ENCODE measurements at places on chromosomes 13 and 19.

DNA sequence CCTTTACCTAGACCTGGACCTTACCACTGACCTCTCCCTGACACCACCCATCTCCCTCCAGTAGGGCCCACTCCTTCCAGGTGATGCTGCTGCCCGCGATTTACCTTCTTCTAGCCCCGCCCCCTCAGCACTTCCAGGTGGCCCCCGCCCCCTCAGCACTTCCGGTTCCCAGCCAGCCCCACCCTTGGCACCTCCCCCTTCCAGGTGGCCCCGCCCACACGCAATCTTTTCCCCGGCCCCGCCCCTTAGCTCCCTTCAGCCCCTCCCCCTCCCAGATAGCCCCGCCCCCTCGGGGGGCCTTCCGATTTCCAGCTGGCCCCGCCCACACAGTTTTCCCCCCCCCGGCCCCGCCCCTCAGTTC is 586 bp downstream of the LIG1 start:
- DNase-seq: no peak

- no peak for DNase-seq
Measured at GRCh38 chr19:48284896-48285295, 15.0 kb downstream of the ZNF114 start.

DNA sequence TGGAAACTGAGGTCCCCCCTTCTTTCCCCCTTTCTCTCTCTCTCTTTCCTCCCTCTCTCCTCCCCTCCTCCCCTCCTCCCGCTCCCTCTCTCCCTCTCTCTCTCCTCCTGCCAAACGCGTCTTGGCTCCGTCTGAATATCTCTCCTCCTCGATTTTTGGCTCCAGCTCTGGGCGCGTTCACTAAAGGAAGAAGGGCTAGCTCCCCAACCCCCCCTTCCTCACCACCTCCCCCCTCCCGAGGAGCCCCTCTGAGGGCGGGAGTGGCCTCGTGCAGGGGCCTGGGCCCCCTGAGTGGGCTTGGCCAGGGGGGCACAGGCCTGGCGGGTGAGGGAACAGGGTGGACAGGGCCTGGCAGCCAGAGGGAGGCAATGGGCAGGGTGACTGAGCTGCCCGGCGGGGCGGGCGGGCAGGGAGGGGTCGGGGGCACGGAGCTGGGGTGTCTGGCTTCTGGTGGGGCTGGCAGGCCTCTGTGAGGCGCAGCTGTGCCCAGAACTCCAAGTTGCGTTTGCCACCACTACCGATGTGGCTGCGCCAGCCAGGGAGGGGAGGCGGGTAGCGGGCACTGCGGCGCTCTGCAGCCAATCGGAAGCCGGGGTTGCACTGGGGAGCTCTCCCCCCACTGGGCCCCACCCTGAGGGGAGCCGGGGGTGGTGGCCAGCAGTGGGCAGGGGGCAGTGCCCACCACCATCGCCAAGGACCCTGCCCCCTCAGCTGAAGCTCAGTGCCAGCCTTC is 7.1 kb downstream of the NFIX start:
- DNase-seq: no peak

DNA sequence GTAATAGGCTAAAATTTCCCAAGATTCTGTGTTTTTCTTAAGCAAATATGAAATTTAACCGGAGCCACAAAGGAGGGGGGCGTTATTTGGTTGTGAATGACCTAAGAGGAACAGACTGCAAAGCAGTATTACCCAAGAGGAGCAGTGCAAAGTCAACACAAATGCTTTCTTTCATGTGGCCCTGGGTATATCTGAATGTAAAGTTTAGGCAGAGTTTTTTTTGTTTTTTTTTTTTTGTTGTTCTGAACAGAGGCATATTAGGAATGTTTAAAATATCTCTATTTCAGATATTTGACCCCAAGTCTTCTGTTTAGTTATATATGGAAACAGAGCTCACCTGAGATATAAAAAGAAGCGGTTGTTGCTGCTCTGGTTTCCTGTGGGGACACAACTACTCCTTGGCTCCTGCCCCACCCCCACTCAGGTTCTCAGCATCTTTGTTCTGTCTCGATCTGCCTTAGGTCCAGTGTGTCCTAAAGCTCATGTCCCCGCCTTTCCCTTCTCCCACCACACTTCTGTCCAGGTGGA is 220.7 kb downstream of the RFC3 start:
- no peak for DNase-seq

- no peak for DNase-seq
Measured at GRCh38 chr13:43110658-43111057, 87.3 kb downstream of the DNAJC15 start.

- DNase-seq: no peak
Measured at GRCh38 chr19:7970716-7971448, 27.4 kb upstream of the TIMM44 start.

DNA sequence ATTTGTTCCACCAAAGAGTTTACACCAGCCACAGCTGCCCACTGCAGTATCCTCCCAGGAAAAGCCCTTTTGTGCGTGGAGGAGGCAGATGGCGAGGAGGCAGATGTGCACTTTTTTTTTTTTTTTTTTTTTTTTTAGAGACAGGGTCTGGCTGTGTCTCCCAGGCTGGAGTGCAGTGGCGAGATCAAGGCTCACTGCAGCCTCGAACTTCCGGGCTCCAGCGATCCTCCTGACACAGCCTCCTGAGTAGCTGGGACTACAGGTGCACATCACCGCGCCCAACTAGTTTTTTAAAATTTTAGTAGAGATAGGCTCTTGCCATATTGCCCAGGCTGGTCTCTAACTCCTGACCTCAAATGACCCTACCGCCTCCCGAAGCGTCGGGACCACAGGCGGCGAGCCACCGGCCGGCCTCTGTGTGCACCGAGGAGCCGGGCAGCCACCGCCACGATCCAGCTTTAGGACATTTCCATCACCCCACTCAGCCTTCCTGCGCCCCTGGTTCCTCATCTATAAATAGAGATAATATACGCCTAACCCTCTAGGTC is 563 bp upstream of the PDCD5 start:
- DNase-seq: no peak

GRCh38 chr13:102771298-102772041 is 2.1 kb downstream of the TEX30 start:
- DNase-seq: no peak

- no peak for DNase-seq
Measured at GRCh38 chr19:34327851-34328250, 37.1 kb upstream of the GPI start.

DNA sequence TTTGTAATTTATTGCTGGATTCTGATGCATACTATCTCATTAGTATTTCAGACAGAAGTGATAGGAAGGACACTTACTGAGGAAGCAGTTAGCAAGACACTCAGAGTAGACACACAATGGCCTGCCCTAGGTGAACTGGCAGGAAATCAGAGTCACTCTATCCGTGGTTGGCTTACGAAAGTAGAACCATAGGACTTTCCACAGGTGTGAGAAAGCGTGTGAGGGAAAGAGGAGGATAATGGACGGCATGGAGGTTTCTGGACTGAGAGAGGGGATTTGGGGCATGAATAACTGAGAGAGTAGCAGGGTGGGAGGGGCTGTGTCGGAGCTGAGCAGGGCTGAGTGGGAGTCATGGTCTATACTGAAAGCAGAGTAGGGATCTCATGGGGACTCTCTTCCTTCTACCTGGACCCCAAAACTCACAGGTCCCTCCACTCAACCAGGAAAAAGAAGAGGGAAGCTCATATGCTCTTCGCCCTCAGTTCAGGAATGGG is 18.7 kb upstream of the EID2 start:
- no peak for DNase-seq

GRCh38 chr13:26977541-26977940 is 194.1 kb downstream of the USP12 start:
- no peak for DNase-seq

GRCh38 chr19:1567848-1568227 is 287 bp downstream of the MEX3D start:
- no peak for DNase-seq

- DNase-seq: no peak
Measured at GRCh38 chr19:22604571-22605274, 29.4 kb upstream of the ZNF492 start.

DNA sequence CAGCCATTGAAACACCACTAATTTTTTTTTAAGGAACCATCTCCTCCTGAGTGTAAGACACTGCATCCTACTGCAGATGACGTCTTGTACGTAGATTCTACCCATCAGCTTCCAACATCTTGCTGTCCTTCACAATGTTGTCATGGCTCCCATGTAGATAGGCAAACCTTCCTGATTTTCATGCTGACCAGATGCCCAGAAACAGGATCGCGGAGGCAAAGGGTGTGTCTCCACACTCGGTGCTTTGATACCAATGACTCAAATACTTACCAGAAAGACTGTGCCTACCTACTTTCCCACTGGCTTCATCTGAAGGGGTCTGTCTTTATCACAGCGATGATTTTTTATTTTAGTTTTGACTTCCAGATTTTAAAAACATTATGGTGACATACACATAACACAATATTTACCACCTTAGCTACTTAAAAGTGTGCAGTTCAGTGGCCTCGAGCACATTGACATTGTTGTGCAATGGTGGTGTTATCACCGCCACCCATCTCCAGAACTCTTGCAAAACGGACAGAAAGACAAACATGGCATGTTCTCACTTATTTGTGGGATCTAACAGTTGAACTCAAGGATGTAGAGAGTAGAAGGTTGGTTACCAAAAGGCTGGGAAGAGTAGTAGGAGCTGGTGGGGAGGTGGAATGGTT is 94.0 kb upstream of the PEG3 start:
- no peak for DNase-seq

GRCh38 chr13:48188131-48188530 is 44.9 kb upstream of the ITM2B start:
- DNase-seq: no peak

DNA sequence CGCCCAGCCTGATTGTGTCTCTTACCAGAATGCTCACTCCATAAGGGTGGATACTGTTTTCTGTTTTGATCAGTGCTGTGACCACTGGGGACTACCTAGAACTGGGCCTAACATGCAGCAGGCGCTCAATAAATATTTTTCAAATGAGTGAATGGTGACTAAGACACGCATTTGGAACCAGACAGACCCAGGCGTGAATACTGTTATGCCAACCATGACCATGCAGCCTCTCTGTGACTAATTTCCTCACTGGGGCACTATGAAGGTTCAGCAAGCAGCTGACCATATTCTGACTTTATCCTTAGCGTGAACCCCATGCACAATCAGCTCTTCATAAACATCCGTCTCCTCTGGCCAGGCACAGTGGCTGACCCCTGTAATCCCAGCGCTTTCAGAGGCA is 13.0 kb upstream of the SPC24 start:
- no peak for DNase-seq

GRCh38 chr19:47135156-47135555 is 4.5 kb downstream of the SAE1 start:
- DNase-seq: no peak

DNA sequence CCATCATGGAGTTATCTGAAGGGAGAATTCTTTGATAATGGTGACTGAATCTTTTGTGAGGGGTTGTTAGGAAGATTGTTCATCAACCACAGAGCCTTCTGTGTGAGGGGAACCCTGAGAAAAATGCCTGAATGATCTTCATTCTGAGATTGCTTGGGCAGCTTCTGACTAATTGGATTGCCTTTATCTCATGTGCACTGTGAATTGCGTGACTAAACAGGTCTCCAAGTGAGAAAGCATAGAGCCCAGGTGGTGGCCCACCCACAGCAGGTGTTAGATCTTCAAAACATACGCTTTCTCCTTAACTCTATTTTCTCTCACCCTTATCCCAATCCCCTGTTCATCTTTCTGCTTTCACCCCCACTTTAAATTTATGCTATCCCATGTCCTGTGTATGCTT is 58.3 kb downstream of the DOCK9 start:
- no peak for DNase-seq

GRCh38 chr13:97371486-97372109 is 62.4 kb upstream of the RAP2A start:
- no peak for DNase-seq

DNA sequence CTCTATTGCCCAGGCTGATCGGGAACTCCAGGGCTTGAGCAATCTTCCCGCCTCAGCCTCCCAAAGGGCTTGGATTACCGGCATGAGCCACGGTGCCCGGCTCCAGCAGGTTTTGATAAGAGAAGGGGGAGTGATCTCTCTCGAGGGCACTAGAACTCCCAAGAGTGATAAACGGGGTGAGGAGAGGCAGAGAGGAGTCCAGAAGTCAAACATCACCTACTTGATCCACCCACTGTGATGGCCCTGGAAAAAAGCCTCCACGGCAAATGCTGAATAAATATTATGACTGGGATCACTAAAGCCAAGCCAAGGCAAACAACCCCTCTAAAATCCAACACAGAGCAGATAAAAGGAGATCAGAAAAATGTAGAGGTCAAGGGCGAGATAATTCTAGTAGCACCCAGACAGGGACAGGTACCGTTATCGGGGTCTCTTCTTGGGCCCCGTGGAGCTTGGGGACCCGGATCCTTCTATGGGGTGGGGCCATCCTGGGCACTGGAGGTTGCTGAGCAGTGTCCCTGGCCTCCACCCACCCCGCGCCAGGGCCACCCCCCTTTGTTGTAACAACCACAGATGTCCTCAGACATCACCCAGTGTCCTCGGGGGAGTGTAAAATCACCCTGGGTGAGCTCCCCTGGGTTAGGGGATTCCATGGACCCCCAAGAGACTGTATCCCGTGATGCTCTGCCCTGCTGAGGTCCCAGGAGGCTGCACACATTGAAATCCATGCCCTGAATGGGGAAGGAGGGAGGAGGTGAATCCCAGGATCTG is 3.7 kb upstream of the CREB3L3 start:
- no peak for DNase-seq

GRCh38 chr19:5693195-5694166 is 3.4 kb downstream of the RPL36 start:
- no peak for DNase-seq

DNA sequence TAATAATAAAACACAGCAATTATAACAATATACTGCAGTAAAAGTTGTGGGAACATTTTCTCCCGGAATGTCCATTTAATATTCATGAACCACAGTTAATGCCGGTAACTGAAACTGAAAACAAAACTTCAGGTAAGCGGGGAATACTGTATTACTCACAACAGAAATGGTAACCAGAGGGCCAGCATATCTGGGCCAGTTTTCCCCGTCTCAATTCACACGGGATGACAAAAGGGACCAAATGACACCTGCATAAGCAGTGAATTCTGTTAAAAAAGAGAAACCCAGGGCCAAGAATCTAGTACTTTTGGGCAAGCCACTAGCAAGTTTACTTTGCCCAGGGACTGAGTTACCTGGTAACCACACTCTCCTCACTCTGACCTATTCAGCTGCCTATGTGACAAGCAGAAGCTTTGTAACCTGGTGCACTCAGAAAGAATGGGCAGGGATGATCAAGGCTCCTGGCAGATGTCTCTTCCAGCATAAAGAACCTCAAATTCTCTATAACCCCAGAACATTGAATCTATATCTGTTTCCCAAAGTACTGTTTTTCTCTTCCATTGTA is 1171.2 kb downstream of the DIAPH3 start:
- no peak for DNase-seq

GRCh38 chr13:94198681-94199080 is 280.8 kb downstream of the DCT start:
- no peak for DNase-seq

DNA sequence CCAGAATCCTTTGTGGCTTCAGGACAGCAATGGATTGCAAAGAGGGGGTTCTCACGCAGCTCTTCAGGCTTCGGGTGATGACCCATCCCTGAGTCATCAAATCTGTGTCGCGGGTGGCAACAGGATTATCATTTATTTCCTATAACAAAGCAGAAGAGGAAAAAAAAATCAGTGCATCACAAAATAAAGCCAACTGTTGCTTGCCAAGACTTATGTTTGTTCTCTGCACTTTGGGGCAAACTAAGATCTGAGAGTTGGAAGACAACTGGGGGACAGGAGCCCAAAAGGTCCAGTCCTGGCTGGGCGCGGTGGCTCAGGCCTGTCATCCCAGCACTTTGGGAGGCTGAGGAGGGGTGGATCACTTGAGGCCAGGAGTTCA is 6.4 kb downstream of the GNA15 start:
- no peak for DNase-seq

Measured in nucleus accumbens (tissue), 56 donors.